ENCODE measurements at places on chromosomes 7 and 10. TPM values are rescaled to one million over a fixed set of nuclear protein-coding genes. Genes with fewer than 3 reads are reported as not detected.

Gene SLC26A3
- total RNA-seq, result not detected

- DNase-seq, result peak; percentile 80
These were observed at the start of gene DKK1 for GRCh38 chr10:52313933-52314821. TSS of gene DKK1 (plus strand) at chr10:52314281. CDS start at chr10:52314435, 154 bp downstream.

Gene KLF14
- not detected for total RNA-seq

- no peak for DNase-seq
These were observed 180.6 kb downstream of the SEMA3E start for GRCh38 chr7:83468251-83468739.

DNA sequence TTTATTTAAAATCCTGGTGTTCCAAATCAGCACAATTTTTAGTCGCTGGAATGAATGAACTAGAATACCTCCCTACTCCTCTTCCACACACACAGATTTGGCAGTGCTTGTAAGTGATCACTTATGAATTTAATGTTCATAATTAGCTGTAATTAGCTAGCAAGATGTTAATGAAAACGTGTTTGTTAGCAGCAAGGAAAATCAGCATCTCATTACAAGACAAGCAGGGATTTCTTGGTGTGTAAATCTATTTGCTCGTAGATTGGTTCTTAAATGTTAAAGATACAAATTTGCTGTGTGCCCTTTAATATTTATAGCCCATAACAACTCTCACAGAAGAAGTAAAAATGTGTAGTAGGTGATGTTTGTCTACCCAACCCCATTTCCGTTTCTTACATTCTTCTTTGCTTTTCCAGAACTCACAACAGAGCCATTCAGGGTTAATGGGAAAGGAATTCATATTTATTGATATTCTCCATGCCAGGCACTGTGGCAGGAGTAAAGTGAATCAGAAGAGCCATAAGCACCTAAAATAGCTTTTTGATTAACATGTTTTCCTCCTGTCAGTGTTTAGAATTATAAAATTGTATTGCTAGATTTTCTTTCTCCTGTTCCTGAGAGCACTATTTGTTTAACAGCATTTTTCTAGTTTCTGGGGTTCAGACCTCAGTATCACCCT is 49.6 kb downstream of the SEMA3C start:
- no peak for DNase-seq

- DNase-seq, result peak; percentile 49
These were observed at the start of gene NT5C3A for GRCh38 chr7:33062023-33062781. TSS of gene NT5C3A (minus strand) at chr7:33062776. CDS start at chr7:33062705, 71 bp downstream.

Gene NPY4R
- not detected for total RNA-seq

Gene GGCT
- 34.0 TPM for total RNA-seq

Gene LIPK
- not detected for total RNA-seq

DNA sequence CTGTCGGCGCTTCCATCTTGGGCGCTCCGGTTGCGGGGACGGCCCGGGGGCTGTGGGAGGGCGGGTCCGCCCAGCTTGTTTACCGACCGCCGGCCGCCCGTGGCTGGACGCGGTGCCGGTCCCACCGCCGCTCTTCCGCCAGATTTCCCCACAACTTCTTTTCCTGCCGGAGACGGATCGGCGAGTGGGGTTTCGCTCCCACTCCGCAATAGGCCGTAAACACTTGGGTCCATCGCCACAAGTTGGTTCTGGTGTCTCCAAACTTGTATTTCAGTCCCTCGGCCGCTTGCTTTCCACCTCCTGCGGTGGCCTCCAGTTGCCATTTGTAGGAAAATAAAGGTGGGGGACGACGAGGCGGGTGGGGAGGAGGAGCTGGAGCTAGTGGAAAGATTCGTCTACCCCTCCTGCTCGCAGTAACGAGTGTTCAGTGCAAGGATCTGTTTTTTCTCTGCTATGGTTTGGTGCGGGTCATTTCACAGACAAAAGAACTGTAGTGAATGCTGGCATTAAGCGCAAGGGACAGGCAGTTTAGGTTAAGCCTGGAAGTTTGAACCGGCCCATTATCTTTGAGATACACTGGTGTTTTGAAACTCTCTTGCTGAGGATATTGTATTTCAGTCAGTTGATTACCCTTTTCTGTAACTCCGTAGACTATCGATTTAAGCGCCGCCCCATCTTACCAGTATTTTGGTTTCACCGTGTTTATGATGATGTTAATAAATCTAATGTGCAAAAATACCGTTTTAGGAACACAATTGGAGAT is 24.3 kb upstream of the ZRANB1 start:
- DNase-seq, result peak; percentile 53

Gene UTF1
- total RNA-seq, result 0.38 TPM

DNA sequence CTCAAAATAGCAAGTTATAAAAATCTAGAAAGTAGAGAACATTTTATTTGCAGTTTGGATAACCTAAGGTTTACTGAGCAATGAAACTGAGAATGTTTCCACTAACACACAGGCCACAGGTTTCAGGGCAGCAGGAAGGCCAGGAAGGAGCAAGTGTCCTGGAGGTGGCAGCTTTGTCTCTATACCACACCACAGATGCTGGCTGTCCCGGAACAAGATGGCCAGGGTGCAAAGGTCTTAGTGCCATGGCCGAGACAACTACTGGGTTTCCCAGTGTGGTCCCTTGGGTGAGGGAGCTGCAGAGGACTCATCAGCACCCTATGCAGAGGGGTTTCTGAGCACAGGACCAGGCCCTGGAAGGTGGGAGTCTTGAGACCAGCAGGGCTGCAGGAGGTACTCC is 92.0 kb downstream of the CTBP2 start:
- no peak for DNase-seq

DNA sequence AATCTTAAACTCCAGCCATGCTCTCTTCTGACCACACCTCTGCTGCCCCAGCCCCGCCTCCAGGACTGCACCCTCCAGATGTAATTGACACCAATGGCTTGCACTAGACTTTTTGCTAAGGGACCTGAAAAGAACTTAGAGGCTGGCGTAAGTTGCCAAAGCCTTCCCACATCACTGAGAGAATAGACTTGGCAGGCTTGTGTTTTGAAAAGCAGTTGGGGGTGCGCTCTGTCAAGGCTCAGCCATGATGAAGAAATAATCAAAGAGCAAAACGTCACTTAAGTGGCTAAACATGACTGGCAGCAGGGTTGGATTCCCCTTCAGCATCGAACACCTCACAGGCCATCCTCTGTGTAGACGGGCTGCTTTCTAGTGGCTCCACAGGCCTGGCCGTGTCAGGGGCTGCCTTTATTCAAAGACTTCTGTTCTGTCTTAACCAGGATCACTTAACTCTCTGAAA is 195.2 kb upstream of the C7orf33 start:
- no peak for DNase-seq

DNA sequence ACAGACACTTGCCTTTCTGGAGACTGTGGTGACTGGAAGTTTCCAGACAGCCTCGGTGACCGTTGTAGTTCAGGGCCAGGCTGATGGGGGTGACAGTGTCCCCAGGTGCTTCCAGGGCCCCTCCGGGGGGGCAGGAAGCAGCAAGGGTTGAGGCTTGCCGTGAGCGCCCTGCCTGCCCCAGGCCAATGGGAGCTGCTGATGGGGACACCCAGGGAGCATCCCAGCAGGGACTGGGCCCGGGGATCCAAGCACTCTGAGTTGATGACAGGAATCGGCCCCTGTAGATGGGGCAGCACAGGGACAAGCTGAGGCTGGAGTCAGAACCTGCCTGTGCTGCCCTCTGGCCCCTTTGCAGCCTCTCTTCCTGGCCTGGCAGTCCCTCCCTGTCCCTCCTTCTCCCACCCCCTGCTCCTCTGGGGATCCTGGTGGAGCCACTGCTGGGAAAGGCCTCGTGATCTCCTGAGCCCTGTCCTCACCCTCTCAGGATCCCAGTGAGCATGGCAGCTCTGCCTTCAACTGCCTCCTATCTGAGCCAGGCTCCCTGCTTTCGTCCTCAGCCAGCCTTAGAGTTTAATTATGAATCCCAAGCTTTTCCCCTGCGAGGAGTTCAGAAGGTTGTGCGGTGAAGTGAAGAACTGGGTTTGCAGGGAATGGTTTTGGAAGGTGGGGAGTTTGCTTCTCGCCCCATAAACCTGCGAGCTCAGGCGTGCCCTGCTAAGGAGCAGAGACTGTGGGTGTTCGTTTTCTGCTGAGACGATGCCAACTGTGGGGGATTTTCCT is 84.7 kb downstream of the ADCY1 start:
- no peak for DNase-seq

DNA sequence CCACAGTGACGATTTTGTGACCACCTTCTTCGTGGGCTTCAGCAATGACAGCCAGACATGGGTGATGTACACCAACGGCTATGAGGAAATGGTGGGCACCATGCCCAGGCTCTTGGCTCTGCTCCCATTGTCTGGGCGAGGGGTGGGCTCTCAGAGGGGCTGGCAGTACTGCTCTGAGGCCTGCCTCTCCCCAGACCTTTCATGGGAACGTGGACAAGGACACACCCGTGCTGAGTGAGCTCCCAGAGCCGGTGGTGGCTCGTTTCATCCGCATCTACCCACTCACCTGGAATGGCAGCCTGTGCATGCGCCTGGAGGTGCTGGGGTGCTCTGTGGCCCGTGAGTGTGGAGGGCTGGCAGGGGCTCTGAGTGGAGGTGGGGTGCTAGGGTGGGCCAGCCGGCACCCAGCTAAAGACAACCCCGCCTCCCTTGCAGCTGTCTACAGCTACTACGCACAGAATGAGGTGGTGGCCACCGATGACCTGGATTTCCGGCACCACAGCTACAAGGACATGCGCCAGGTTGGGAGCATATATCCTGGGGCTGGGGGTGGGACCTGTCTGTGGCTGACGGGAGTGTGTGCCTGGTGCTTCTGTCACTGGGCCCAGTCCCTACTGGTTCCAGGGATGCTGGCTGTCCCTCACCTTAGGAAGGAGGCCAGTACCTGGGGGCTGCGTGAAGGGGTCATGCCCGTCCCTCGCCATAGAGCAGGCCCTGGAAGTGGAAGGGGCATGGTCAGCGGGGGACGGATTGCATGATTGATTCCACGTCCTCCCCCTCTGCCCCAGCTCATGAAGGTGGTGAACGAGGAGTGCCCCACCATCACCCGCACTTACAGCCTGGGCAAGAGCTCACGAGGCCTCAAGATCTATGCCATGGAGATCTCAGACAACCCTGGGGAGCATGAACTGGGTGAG is 6.8 kb downstream of the AEBP1 start:
- no peak for DNase-seq

- no peak for DNase-seq
These were observed 1.8 kb downstream of the TLX1 start for GRCh38 chr10:101132636-101133473.

DNA sequence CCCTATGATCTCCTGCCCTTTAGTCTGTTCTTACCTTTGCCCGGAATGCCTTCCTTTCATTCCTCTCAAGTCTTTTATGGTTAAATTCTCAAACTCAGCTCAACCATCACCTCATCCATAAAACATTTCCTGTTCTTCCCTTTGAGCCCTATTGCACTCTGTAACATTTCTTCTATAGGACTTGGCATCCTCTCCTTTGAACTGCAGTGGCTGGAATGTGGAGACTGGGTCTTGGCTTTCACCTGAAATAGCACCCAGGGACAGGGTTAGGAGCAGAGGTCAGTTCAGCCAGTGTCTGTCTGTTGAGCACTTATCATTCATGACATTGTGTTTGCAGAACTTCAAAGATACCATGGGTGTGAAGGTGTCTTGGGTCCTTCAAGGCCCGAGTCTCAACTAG is 7.2 kb downstream of the NFE2L3 start:
- DNase-seq, result no peak

- DNase-seq, result no peak
These were observed 165.7 kb downstream of the SORCS3 start for GRCh38 chr10:104806801-104807200.

DNA sequence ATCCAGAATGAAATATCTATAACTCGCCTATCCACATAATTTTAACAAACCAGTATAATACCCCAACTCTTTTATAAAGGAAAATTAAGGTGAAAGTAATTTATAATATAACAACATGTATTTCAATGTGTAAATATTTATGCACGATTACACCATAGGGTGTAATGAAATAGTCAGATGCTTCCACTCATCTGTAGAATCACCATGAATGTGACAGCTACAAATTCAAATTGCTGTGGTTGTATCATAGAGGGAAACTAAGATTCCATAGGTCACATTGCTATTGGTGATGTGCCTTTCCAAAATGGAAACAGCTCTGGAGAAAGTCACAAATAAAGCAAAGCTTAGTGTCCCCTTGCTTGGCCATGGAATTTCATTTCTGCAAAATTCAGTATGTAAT is 95.7 kb downstream of the CPED1 start:
- DNase-seq, result no peak

DNA sequence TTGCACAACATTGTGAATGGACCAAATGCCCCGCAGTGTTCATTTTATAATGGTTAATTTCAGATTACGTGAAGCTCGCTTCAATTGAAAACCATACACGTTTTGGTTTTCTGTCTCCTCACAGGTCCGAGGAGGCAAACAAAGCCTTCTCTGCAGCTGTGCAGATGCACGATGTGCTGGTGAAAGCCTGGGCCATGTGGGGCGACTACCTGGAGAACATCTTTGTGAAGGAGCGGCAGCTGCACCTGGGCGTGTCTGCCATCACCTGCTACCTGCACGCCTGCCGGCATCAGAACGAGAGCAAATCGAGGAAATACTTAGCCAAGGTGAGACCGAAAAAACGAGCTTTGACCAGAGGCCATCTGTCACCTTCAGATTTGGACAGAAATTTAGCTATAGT is 110.3 kb downstream of the TRRAP start:
- DNase-seq, result no peak

DNA sequence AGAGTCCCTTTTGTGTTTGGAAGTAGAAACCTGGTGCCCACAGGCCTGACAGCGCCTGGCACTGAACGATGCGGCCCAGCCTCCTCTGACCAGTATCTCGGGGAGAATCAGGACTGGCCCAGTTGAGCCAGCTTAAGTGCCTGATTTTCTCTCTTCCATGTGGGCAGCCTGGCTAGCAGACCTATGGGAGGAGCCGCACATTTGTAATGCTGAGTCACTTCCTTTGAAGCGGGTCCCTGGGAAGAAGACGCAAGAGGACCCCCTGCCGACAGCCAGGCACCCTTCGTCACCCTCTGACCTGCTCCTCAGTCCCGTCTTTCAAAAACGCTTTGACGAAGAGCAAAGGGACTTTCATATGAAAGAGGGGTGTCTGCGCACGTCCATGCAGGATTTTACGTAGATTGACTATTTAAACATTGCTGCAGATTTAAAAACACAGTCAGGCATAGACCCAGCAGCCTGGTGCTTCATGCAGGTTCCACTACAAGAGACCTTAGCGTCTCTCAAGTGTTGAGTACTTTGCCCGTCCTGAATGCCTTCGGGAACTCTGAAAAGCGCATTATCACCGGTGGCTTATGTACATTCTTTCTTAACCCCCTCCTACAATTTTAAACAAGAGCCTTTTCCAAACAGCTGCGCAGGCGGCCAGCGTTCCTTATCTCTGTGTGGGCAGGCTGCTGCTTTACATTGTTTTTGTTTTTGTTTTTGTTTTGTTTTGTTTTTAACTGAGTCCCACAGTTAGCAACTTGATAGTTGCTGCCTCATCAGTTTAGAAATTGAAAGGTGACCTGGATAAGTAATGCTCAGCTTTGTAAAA is 36.5 kb upstream of the AP5Z1 start:
- no peak for DNase-seq

Gene EGFR
- 5.0 TPM for total RNA-seq

Data from endothelial cell (in vitro differentiated cells).